NCI-H1436 treated with DMSO at 0.1 percent for 48 hours (cell line): ENCODE measurements at places on chromosomes 5 and 9.

GRCh38 chr9:133826289-133827085, 88.3 kb upstream of the SARDH start:
- no peak for DNase-seq

- DNase-seq, result no peak
These were observed 101.5 kb upstream of the GHR start for GRCh38 chr5:42321785-42322184.

DNA sequence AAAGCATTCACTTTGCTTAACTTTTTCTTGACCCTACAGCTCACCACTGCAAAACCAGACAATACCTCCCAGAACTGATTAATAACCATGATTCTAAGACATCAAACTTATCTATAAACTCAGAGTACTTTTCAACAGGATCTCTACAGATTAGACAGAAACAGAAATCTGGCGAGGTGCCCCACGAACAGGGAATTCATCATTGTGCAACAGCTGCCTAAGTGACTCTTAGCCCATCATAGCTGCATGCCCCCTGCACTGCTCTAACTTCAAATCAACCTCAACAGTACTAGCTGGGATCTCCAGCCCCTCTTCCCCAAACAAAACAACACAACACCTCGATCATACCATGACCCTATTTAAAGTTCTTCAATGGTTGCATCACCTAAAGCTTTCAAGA, 16.1 kb upstream of the COL23A1 start:
- DNase-seq, result no peak

DNA sequence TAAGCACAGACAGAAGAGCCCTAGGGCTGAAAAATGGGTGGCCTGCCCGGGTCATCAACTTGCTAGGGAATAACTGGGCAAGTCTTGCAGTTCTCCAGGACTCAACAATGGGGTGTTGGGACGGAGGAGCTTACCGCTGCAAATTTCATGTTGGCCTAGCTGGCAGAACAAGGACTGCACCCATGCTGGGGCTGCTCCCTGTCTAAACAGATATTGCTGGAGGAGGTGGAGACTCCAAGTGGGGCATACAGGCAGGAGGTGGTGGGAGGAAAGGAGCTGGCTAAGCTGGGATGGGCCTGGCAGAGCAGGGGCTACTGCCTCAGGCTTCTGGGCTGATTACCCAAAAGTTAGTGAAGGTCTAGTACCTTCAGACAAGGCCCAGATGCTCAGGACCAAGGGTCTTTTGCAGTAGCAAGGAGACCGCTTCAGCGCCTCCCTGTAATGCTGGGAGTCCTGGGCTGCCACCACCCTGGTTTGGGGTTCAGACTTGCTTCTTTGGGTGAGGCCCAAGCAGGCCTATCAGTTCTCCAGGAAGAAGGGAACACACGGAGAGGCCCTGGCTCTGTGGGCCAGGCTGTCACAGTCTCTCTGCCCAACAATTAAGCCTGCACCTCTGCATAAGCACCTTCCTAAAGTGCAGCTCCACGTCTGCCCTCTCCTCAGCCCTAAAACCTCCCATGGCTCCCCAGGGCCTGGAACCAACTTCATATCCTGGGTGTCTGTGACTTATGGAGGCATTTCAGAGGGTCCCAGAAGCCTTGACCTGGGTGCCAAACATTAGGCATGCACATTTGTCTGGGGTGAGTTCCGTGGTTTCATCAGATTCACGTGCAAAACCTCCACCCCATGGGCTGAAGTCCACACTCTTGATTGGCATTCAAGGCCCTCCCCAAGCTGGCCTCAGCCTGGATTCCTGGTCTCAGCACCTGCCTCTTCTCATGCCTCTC, 24.2 kb upstream of the KIF12 start:
- DNase-seq, result no peak

DNA sequence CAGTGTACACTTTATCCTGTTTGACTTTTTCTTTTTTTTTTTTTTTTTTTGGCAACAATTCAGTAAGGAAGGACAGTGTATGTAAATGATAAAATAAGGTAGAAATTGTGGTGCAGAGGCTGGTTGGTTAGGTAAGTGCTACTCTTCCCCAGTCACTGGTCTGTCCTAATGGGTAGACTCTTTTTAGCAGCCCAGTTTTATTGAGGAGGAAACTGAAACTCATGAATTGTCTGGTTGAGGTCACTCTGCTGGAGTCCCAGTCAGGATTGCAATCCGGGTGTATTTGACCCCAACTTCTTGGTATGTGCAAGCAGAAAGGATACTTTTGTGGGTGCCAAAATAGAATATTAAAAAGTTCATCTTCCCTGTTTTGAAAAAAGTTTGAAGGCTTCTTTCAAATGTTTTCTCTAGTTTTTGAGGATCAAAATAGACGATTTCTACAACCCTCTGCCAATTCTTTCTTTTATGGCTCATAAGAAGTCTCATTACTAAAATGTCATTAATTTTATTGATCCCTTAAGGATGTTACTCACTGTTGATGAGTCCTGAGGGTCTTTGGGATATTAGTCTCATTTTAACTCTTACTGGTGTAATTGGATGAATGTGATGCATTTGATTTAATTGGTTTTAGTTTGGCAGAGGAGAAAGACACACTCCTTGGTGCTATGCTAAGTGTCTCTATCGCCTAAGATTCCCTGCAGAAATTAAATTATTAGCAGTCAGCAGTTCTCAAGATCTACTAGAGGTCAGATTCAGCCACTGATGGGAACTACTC, 171.9 kb downstream of the KDM4C start:
- DNase-seq, result no peak

DNA sequence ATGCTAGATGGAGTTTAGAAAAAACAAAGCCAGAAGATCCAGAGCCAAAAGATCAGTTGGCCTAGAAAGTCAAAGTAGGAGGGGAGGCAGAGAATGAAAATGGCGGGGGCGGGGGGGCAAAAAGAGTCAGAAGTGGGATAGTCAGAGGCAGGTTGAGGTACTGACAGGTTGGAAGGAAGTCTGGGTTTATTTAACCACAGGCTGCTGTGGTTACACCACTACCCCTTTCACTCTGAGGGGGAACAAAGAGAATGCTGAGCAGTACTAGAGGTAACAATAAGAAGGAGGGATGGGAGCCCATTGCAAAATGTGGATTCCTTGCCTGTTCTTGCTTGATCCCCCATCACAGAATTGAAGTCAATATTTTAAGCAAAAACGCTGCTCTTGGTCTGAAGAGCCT, 111.8 kb downstream of the CAVIN4 start:
- DNase-seq, result no peak
